Globus pallidus (tissue), 1 donor: ENCODE measurements at places on chromosomes 7 and 10.

DNA sequence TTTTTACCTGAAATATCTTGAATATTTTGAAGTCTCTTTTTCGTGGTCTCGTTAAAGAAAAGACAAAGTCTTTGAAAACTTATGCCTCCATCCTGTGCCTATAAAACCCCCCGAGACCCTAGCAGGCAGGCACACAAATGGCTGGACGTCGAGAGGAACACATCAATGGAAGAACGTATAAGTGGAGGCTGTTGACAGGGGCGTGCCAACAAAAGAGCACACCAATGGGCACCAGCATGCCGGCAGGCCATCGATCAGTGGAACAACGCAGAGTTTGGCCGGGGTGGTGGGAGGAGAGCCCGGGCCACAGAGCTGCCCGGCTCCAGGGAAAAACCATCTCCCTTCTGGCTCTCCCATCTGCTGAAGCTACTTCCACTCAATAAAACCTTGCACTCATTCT, 24.7 kb downstream of the ENKUR start:
- no peak for DNase-seq

- peak; percentile 68 for DNase-seq
Measured at GRCh38 chr10:79293841-79294581, 53.3 kb upstream of the PPIF start.

GRCh38 chr10:49106451-49106850, 8.9 kb downstream of the VSTM4 start:
- DNase-seq, result peak; percentile 54

DNA sequence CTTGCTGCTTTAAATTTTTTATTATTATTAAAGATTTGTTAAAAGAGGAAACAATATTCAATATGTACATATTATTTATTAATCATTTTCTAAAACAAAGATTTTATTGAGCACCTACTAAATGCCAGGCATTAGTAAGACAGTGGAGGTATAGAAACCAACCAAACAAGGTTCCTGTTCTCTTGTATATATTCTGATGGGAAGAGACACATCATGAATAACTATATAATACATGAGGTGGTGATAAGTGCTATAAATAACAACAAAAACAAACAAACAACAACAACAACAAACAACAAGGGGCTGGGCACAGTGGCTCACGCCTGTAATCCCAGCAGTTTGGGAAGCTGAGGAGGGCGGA, 630 bp upstream of the LIPA start:
- DNase-seq, result no peak

GRCh38 chr10:2834214-2834613, 233.1 kb upstream of the PFKP start:
- no peak for DNase-seq

DNA sequence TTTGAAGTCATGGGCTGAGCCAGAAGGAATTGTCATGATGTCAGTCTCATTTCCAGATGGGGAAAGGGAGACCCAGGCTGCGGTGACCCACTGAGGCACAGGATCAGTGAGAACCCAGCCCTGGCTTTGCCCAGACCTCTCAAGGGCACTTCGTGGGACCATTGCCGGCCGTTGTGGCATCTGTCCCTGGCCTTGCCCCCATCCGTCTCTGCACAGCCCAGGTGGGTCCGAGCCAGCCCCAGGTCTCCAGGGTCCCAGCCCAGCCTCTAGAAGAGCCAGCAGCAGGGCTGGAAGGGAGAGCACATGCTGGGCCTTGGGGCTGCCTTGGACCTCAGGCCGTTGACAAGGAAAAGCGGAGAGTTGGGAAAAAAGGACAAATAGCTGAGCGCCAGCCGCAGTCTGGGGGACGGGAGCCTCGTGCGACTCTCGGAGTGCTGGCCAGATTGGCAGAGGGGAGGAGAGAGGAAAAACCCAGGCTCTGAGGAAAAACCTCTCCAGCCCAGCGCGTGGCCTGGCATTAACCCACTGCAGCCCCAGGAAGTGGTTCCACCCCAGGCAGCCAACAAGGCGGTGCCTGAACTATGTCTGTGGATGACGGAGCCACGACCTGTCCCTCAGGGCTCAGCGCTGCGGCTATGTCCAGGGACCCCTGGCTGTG, 30.2 kb downstream of the GRIFIN start:
- peak; percentile 54 for DNase-seq

GRCh38 chr10:34498821-34499220, 316.3 kb downstream of the PARD3 start:
- no peak for DNase-seq

DNA sequence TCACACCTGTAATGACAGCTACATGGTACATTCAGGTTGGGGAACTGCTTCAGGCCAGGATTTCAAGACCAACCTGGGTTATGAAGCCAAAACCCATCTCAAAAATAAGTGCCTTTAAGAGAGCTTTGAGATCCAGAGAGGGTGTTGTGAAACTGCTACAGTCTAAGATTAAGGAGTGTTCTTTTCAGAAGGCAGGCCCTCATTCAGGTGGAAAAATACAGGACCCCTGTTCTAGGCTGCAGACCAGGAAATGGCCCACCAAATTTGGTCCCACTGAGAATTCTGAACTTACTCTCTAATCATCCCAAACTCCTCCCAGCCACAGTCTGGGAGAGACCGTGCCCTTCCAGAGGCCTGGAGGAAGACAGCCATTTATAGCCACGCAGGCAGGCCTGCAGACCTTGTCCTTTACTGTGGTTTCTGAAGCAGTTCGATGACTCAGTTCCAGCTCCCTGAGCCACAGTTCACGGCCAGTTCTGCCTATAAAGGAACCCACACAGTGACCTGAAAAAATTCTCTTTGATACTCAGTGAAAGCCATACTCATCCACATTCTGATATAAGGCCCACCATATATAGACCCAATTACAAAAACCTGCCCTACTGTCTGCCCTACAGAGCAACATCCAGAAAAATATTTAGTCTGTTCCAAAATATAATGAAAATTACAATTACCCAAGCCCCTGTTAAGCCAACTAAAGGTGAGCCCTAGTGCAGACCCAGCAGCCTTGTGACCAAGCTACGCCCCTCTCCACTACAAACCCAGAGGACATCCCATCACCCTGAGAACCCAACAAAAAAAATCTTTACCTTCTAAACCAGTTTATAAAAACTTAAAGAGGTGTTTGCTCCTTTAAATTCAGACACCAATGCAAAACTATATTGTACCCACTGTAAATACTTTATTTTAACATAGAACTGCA, 21.2 kb downstream of the ZNF680 start:
- no peak for DNase-seq

GRCh38 chr7:104179178-104179577, 28.6 kb downstream of the ORC5 start:
- no peak for DNase-seq

- DNase-seq, result no peak
Measured at GRCh38 chr10:24453973-24454372, 245.0 kb downstream of the KIAA1217 start.
